ENCODE measurements at places on chromosomes 12 and 14. TPM values are rescaled to one million over a fixed set of nuclear protein-coding genes. Genes with fewer than 3 reads are reported as not detected.

DNA sequence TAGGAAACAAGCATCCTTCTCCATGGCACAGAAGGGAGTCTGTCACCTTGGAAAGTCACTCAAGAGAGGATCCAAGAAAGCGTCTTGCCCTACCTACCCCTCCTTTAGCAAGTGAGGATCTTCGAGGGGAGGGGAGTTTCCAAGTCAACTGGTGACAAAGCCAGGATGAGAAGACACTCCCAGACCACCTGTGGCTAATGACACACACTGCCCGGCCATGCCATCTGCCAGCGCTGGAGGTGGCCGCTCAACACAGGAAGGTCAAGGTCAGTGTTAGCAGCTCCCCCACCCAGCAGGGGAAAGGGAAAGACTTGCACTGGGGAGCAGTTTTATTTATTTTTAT, 41.3 kb downstream of the ELK3 start:
- peaks cover 17% of the 10 kb centered on the region for H3K4me1 ChIP-seq
- peaks cover 4% of the 10 kb centered on the region for H3K36me3 ChIP-seq
- H3K27me3 ChIP-seq = no peaks in the 10 kb centered on the region

DNA sequence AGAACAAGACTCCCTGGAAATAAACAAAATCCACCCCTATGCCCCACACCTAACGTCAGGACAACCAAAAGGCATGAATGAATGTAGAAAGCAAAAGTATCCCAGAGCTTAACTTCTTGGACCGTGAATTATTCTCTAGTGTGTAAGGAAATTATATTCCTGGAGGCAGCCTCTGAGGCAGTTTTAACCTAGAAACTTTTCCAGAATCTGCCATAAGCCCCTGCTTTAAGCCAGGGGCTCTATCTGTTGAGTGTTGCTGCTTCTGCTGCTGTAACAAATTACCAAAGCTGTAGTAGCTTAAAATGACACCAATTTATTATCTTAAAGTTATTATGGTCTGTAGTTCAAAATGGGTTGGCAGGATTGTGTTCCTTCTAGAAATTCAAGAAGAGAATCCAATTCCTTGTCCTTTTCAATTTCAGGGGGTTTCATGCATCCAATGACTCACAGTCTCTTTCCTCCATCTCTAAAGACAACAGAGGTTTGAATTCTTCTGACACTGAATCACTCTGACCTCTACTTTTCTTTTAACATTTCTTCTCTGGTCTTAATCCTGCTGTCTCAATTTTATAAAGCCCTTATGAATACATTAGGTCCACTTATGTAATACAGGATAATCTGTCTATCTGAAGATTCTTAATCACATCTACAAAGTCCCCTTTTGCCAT, 242.7 kb downstream of the ATXN7L3B start:
- H3K4me3 ChIP-seq = no peak overlapping the region
- H3K27ac ChIP-seq = no peak overlapping the region
- peaks cover 10% of the 10 kb centered on the region for H3K4me1 ChIP-seq
- H3K27me3 ChIP-seq = no peaks in the 10 kb centered on the region

GRCh38 chr14:92641306-92641705, 107.1 kb downstream of the LGMN start:
- no peaks in the 10 kb centered on the region for H3K36me3 ChIP-seq
- H3K4me1 ChIP-seq = no peaks in the 10 kb centered on the region
- DNase-seq = no peak

DNA sequence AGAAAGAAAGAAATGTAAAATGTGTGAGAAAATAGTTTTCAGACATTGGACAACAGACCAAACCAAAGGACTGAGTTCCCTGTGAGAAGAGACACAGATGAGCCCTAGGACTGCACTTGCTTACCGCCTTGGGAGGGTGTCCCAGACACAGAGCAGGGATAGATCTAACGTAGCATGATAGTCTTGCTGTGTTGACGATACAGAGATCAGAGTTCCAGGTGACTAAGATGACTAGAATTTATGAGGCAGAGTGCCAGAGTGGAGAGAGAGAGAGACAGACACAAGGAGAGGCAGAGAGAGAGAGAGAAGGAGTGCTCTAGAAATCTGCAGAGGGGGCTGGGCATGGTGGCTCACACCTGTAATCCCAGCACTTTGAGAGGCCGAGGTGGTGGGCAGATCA, 148.2 kb upstream of the LMNTD1 start:
- H3K4me1 ChIP-seq = no peaks in the 10 kb centered on the region
- H3K27me3 ChIP-seq = no peaks in the 10 kb centered on the region
- H3K27ac ChIP-seq = no peak overlapping the region
- peaks cover 17% of the 10 kb centered on the region for H3K36me3 ChIP-seq

GRCh38 chr14:102510616-102511520, 1.3 kb upstream of the ANKRD9 start:
- H3K27me3 ChIP-seq = no peaks in the 10 kb centered on the region
- peak overlapping the region; percentile 89 for H3K4me3 ChIP-seq
- H3K4me1 ChIP-seq = peaks cover 21% of the 10 kb centered on the region
- peaks cover 4% of the 10 kb centered on the region for H3K36me3 ChIP-seq

DNA sequence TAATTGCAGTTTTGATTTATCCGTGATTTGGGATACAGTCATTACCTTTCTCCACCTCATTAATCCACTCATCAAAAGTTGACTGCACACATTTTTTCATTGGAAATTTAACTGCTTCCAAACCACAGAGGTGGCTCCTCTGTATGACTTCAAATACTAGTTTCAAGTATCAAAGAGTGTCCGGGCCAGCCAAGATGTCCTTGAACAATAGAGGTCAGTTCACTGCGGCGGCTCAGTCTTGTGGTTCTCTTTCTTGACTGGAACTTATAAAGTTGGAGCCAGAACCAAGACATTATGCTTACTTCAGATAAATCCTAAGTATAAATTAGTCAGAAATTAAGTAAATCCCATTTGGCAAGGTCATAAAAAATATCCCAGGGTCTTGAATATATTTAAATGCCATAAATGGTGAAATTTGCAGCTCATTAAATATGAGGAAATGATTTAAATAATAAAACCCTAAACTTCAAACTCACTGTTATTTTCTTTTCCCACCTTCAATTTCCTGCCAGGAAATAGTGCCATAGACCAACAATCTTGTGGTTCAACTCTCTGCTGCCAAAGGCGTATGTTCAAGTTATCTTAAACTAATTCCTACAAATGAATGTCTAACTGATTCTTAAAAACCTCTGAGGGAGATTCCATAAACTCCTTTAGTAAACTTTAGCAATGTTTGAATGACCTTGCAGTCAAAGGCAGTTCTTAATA, 360.8 kb downstream of the AEBP2 start:
- H3K36me3 ChIP-seq = no peaks in the 10 kb centered on the region
- DNase-seq = no peak

DNA sequence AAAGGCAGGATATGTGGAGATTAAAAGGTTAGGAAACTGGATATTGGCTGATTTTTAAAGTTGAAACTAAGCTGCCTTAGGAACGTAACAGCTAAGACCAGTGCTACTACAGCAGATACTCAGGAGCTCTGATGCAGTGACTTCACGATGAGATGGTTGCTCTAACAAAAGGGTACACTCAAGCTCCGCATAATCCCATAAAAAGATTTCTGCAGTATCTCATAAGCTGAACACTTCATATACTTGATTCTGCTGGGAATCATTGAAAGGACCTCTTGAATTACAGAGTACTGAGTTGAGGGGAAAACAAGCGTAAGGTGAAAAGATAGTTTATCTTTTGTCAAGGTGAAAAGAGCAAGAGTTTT, 3.7 kb downstream of the RNF10 start:
- no peak for DNase-seq
- H3K4me3 ChIP-seq = peak overlapping the region; percentile 60
- no peaks in the 10 kb centered on the region for H3K27me3 ChIP-seq
- H3K27ac ChIP-seq = peak overlapping the region; percentile 1

DNA sequence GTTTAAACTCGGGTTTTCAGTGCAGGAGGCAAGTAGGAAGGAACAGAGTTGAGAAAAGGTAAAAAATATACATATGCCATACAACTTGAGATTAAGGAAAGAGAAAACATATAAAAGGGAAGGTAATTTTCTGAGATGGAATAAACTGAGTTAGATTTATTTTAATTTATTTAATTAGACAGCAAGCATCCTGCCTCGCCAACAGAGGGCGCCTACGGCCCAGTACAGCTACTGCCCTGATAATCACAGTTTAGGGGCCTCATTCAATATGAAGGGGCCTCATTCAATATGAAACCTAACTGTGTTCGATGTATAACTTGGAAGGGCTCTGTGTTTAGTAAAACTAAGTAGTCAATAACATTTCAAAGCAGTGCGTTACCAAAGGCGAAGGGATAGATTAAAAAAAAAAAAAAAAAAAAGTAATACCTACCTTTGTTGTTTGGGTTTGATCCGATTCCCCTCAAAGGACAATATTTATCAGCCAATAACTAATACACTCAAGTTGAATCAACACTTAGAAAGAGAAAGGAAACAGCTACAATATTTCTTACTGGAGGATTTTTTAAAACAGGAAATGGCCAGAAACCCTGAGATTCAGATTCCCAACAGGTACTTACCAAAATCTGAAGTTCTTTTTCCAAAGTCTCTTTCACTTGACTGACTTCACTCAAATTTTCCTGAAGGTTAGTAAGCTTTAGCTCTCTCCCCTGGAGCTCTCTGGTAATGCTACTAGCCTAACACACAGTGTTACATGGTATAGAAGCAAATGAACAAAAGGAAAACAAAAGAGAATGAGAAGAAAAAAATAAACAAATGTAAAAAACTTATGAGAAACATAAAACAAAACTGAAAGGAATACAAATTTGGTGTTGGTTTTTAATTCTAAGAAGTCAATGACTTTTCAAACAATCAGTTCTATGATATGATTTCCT, 70.0 kb upstream of the VPS33A start:
- no peaks in the 10 kb centered on the region for H3K27me3 ChIP-seq
- H3K4me3 ChIP-seq = no peak overlapping the region
- no peak for DNase-seq
- no peaks in the 10 kb centered on the region for H3K4me1 ChIP-seq
- H3K27ac ChIP-seq = peak overlapping the region; percentile 34
- peaks cover 12% of the 10 kb centered on the region for H3K36me3 ChIP-seq

DNA sequence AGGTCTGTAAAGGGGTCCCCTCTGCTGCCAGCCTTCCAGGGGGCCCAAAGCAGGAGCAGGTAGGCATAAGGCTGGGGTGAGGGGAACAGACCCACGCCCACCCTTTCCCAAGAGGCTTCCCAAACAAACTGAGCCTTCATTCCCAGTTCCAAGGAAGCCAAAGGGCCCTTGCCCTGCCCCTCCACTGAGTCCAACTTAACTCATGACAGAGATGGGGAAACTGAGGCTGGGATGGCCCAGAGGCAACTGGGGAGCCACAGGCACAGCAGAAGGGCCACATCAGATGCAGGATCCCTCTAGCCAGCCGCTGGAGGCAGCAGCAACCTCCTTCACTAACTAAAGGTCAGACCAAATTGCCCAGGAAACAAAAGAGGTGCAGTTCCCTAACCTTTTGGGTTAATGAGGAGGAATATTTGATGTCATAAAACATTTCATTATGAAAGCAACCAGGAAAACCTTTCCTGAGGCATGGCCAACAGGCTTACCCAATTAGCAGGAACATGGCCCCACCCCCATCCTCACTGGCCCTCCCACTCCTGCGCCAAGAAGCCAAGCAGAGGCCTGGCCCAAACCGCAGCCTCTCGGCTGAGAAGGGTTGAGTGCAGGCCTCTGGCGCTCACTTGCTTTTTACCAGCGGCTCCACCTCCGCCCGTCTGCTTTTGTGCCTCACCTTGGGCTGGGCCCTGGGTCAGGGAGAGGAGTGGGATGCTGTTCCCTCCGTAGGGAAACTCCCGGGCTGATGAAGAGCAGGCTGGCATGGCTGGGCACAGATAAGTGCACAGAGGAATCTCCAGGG, 293.5 kb upstream of the RTL1 start:
- peaks cover 9% of the 10 kb centered on the region for H3K4me1 ChIP-seq
- peak; percentile 59 for DNase-seq
- no peaks in the 10 kb centered on the region for H3K36me3 ChIP-seq
- no peaks in the 10 kb centered on the region for H3K27me3 ChIP-seq

DNA sequence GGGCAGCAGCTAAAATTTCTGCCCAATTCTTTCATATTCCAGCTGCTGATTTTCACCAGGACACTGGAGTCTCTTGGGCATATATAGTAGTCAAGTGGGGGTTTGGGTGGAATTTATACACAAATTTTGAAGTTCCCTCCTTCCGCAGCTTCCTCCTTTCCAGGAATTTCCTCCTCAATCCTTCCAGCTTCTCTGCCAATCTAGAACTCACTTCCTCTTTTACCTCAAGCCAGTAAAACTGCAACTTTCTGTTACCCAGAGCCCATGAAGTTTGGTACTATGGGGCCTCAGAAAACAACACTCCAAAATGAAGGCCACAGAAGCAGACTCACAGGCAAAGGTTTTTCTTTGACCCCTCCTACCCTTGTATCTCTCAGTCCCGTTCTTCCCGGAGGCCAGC, 51.7 kb upstream of the G2E3 start:
- DNase-seq = no peak
- H3K27me3 ChIP-seq = peaks cover 4% of the 10 kb centered on the region
- no peaks in the 10 kb centered on the region for H3K4me1 ChIP-seq
- H3K4me3 ChIP-seq = no peak overlapping the region
- H3K27ac ChIP-seq = no peak overlapping the region

DNA sequence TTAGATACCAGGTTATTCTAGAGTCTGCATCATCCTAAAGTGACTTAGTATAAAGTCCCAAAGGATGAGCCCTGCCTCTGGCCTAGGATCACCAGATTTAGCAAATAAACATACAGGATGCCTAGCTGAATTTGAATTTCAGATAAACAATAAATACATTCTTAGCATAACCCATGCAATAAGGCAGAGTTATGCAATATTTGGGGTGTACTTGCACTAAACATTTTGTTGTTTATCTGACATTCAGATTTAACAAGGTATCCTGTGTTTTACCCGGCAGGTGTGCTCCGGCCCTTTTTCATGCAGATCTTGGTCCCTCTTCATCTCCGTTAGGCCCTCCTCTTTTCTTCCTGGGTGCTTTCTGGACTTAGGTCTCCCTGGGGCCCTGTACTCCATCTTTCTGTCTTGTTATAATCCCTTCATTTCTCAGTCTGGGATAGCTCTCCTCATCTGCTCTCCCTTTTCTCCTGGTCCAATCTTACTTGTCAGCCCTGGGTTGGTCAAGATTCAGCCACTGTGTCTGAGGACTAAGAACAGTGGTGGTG, 18.1 kb upstream of the SMOC1 start:
- peaks cover 8% of the 10 kb centered on the region for H3K4me1 ChIP-seq
- H3K4me3 ChIP-seq = no peak overlapping the region
- no peak for DNase-seq
- no peak overlapping the region for H3K27ac ChIP-seq
- H3K27me3 ChIP-seq = no peaks in the 10 kb centered on the region

- peaks cover 64% of the 10 kb centered on the region for H3K27me3 ChIP-seq
- no peak overlapping the region for H3K4me3 ChIP-seq
- no peaks in the 10 kb centered on the region for H3K4me1 ChIP-seq
- H3K36me3 ChIP-seq = no peaks in the 10 kb centered on the region
- no peak for DNase-seq
- no peak overlapping the region for H3K27ac ChIP-seq
These were observed 25.2 kb upstream of the OAS1 start for GRCh38 chr12:112881602-112882001.

GRCh38 chr14:106109337-106109736, 583.0 kb downstream of the TMEM121 start:
- no peak for DNase-seq
- H3K4me3 ChIP-seq = no peak overlapping the region
- no peaks in the 10 kb centered on the region for H3K36me3 ChIP-seq

- no peak for DNase-seq
- H3K36me3 ChIP-seq = peaks cover 18% of the 10 kb centered on the region
- H3K27ac ChIP-seq = no peak overlapping the region
- no peaks in the 10 kb centered on the region for H3K27me3 ChIP-seq
- H3K4me1 ChIP-seq = peaks cover 14% of the 10 kb centered on the region
These were observed 11.6 kb downstream of the RASSF8 start for GRCh38 chr12:25970082-25970481.

Gene RIPK3
- 7.5 TPM for total RNA-seq

Gene TMEM229B
- 2.7 TPM for total RNA-seq

Gene TMEM132C
- total RNA-seq = 61.8 TPM

Gene RNFT2
- 8.7 TPM for total RNA-seq

Gene PHETA1
- total RNA-seq = 27.4 TPM

Gene KRR1
- 66.9 TPM for total RNA-seq

Gene MANSC1
- 16.8 TPM for total RNA-seq

Gene MYO1A
- total RNA-seq = 4.3 TPM

Gene BDKRB2
- 3.6 TPM for total RNA-seq

Data from type B pancreatic cell (in vitro differentiated cells).